Cortex of kidney (tissue), 1 donor: ENCODE measurements at places on chromosomes 13 and 19.

DNA sequence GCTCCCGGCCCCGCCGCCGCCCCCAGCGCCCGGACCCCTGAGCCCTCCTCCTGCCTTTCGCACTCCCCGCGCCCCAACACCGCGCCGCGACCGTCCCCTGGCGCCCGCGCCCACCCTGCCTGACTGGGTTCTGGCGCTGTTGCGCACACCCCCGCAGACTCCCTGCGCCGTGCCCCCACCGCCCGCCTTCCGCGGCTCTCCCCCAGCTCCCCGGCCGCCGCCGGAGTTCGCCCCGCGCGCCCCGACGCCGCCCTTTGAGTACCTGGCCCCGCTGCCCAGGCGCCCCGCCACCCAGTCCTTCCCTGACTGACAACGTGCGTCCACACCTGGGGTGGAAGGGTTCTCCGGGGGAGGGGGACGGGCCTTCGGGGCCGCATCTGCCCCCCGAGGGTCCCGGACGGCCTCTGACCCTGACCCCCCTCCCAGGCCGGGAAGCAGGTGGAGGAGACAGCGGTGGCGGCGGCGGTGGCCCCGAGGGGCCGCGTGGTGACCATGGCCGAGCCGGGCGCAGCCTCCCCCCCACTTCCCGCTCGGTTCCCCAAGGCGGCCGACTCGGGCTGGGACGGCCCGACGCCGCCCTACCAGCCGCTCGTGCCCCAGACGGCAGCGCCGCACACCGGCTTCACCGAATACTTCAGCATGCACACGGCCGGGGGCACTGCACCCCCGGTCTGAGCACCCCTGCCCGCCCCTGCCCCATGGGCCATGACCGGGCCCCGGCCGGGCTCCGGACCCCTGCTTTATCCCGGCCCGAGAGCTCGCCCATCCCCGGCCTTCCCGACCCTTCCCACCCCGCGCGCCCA is 1.4 kb upstream of the MEGF8 start:
- DNase-seq: no peak

DNA sequence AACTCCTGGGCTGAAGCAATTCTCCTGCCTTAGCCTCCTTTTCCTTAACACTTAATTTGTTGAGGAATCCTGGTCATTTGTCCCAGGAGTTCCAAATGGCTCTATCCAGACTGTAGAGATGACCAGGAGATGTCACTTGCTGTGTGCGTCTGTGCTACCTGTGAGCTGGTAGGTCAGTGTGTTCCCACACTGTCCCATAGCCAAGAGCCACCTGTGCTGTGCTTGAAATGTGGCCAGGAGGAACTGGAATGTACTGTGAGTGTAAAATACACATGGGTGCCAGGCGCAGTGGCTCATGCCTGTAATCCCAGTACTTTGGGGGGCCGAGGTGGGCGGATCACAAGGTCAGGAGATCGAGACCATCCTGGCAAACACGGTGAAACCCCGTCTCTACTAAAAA is 29.4 kb upstream of the KDM4B start:
- DNase-seq: no peak

GRCh38 chr13:97139691-97140090 is 82.4 kb upstream of the MBNL2 start:
- no peak for DNase-seq

- no peak for DNase-seq
Observed at GRCh38 chr19:47270408-47270807, 4.3 kb upstream of the INAFM1 start.

GRCh38 chr13:28485996-28486543 is 8.9 kb downstream of the FLT1 start:
- DNase-seq: no peak

DNA sequence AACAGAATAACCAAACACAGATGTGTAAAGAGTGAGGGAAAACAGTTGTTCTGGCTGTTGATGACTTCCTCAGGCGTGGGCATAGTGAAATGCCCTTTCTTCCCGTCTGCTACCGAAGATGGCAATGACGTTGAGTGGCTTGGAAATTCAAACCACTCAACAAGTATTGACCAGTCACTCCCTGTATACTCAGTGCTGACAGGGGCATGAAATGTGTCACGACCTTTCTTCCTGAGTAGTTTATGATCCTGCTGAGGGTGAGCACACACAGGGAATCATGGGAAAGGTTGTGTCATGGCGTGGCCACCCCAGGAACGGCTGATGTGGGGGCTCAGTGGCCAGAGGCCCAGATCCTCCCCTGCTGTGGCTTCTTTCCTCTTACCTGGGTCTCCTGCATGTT is 87.8 kb upstream of the C1QTNF9B start:
- no peak for DNase-seq

DNA sequence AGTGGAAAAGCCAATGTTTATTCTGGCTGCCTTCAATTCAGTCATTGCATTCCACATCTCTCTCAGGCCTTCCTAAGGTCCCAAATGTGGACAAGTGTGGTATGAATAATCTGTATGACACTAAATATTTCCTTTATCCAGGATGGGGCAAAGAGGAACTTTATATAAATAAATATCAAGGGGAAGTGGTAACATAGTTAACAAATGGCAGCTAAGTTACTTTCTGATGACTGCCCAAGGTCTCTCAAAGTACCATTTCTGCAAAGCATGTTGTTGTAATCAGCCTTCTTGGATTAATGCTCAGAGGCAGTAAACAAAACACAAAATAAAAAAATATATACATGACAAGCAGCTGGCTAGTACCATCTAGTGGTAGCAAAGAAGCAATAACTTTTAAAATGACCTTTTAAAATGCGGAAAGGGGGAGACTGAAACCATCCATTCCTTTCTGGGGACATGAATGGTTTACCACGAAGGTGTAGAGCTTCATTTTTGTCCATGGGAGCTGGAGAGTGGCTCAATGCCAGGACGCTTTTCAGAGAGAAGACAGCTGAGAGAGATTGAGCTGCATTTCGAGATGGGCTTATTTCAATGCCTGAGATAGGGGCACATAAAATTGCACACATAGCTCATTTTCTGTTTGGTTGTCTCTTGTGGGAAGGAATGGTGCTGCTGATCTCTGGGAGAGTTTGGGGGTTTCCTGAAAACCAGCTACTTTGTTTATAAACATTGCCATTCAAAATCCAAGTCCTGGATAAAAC is 259.2 kb downstream of the RFC3 start:
- DNase-seq: no peak

DNA sequence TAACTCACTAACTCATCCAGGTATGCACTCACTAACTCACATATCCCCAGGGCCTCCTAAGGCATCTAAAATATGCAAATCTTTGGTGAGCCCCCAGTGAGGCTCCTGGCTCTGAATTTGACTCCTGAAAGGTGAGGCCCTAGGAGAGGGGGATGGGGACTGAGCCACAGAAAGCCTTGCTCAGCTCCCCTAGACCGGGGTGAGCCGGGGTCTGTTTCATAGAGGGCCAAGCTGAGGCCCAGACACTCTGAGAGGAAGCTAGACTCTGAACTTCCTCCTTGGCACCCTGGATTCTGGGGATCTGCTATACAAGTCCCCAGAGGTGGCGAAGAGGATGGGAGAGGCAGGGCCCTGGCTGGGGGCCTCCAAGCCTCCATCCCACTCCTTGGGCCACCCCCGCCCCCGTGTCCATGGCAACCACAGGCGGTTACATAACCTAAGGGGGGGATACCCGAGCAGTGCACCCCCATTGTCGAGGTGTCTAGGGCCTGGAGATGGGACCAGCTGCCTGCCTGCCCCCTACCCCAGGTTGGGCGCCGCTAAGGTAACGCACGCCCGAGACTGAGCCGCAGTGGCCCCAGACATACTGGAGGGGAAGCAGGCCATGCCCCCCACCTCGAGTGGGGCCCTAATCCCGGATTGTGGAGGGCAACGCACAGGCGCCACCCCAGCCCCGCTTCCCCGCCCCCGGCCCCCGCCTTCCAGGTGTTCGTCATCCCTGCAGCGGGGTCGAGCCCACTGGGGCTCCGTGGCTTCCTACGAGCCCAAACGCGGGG is 646 bp downstream of the ABHD8 start:
- no peak for DNase-seq

GRCh38 chr19:16420336-16420676 is 51.5 kb downstream of the EPS15L1 start:
- DNase-seq: no peak
